ENCODE measurements at places on chromosomes 6 and 20.

GRCh38 chr20:40741507-40742106 is 52.6 kb upstream of the MAFB start:
- peak; percentile 7 for DNase-seq

DNA sequence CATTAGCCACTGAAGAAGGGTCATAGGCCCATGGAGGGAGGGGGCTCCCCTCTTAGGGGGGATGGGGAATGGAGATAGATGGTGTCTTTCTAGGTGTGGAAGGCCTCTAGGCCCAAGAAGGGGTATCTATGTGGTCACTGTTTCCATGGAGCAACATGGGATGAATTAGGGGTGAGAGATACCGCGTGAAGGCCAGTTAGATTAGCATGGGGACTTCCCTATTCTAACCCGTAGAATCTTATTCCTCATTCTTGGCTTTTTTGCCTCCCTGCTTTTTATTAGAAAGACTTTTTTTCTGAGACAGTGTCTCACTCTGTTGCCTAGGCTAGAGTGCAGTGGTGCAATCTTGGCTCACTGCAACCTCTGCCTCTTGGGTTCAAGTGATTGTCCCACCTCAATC is 3.2 kb downstream of the RAB44 start:
- DNase-seq = no peak

DNA sequence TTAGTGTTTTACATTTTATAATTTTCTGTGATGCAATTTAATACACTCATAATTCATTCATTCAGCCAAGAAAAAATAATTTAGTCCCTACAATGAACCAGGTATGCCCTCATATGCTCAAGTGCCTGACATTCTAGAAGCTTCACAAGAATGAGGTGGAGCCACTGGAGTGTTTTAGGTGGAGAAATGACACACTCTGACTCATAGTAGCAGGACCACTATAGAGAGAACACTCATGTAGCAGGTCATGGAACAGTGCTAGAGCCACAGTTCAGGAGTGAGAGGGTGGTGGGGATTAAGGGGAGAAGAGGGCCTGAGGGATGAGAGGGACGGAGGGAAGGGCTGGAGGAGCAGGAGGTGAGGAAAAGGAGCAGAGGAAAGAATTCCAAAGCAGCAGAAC is 1.4 kb upstream of the HLA-G start:
- DNase-seq = no peak

GRCh38 chr6:44842616-44843015 is 455.1 kb downstream of the CDC5L start:
- DNase-seq = no peak

- DNase-seq = no peak
These were observed 462.7 kb upstream of the SULF2 start for GRCh38 chr20:48247961-48248360.

GRCh38 chr6:114030767-114031166 is 59.8 kb upstream of the HDAC2 start:
- no peak for DNase-seq

DNA sequence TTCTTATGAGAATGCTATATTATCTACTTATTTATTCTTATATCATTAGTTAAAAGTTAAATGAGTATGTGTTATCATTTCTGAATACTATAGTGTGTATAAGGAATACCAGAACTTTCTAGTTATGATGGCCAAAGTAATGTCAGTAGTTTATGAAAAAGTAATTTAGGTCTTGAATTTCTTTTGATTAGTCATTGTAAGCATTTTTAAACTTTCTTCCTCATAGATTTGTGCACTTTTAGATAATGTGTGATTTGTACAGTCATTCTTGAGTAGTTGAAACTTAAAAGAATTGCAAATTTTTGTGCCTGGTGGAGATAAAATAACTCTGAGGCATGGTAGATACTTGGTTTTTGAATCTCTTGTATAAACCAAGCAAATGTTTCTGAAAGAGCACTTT is 311.3 kb downstream of the CDKAL1 start:
- no peak for DNase-seq

GRCh38 chr6:37068356-37069270 is 63.2 kb downstream of the FGD2 start:
- no peak for DNase-seq

GRCh38 chr6:72316675-72317380 is 305.0 kb upstream of the KCNQ5 start:
- DNase-seq = no peak

GRCh38 chr20:19885939-19886660 is 128.0 kb downstream of the RIN2 start:
- DNase-seq = peak; percentile 27

GRCh38 chr20:4607287-4607713 is 114.4 kb upstream of the PRND start:
- peak; percentile 62 for DNase-seq

GRCh38 chr6:106538145-106538544 is 91.2 kb downstream of the RTN4IP1 start:
- no peak for DNase-seq

- DNase-seq = no peak
These were observed 596.1 kb upstream of the NRSN1 start for GRCh38 chr6:23529902-23530301.

- no peak for DNase-seq
These were observed 180.7 kb upstream of the GGTLC1 start for GRCh38 chr20:24169256-24169655.

- no peak for DNase-seq
These were observed 13.8 kb downstream of the TBPL1 start for GRCh38 chr6:133966654-133967329.

DNA sequence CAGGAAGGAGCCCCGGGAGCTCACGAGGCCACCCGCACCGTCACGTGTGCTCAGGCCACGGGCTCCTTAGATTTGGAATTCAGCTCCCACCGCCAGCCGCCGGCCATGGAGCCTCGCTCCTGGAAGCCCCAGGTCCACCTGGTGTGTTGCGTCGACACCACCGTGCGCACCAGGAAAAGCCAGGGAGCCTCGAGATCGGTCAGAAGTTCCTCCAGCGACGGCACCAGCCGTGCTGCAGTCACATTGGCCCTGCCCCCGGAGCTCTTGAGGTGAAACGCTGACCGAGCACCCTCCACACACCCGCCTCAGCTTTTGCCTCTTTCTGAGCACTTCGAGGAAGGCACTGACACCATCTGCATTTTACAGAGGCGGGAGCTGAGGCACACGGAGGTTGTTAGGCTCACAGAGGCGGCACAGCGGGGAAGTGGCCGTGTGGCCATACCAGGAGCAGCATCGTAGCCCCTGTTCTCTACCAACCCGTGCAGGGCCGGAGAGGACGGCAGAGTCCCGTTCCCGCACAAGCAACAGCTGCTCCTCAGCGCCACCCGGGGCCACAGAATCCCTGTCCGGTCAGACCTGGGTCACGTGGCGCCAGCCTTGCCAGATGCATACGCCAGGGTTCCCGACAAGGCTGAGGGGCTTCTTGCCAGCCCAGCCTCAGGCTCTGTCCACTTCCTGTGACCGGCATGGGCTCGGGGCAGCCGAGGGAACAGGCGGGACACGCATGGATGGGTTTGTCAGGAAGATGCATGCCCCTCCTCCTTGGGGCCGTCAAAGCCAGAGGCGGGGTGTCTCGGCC is 7.6 kb downstream of the NKAIN4 start:
- no peak for DNase-seq

DNA sequence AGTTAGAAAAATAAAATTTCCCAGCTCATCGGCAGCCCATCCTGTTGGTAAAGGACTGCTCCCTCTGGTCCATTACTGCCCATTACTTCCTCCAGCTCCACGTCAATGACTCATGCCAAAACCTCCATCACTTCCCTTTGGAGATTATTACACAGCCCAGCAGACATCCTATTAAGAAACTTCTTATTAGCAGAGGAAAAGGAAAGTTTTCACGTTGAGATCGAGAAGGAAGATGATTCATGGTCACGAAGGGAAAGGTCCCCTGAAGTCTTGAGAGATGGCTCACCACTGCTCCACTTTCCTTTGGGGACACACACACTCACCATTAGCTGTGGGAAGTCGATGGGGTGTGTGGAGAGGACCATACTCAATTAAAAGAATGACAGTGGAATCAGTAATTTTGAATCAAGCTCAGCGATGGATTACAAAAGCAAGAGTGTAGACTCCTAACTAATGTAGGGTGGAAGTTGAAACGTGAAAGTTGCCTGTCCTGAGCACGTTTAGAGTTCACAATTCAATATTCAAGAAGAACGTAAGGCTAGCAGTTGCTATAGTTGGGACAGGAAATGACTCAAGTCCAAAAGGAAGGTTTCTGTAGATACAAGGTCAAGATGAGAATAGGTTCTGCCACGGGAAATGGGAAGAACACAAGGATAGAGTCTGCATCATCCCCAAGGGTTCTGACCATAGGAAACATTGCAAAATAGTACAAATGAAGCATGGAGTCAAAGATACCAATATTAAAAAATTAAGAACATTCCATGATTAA is 21.6 kb downstream of the SASH1 start:
- no peak for DNase-seq

DNA sequence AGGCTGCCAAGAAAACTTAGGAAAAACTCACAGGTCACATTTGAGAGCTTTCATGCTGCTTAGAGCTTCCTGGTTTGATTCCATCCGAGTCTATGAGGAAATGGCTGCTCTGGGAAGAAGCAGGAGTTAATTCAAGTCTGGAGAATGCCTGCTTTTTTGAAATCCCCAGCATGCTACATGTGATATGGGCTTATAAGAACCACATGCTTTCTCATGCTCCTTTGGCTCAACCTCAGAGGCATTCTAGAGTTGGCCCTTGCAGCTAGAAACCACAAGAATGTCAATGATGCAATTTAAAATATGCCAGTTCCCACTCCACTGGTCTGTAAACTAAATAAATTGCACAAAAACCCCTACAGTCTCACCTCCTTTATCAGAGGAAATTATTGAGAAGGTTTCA is 142.9 kb upstream of the OLIG3 start:
- DNase-seq = no peak

DNA sequence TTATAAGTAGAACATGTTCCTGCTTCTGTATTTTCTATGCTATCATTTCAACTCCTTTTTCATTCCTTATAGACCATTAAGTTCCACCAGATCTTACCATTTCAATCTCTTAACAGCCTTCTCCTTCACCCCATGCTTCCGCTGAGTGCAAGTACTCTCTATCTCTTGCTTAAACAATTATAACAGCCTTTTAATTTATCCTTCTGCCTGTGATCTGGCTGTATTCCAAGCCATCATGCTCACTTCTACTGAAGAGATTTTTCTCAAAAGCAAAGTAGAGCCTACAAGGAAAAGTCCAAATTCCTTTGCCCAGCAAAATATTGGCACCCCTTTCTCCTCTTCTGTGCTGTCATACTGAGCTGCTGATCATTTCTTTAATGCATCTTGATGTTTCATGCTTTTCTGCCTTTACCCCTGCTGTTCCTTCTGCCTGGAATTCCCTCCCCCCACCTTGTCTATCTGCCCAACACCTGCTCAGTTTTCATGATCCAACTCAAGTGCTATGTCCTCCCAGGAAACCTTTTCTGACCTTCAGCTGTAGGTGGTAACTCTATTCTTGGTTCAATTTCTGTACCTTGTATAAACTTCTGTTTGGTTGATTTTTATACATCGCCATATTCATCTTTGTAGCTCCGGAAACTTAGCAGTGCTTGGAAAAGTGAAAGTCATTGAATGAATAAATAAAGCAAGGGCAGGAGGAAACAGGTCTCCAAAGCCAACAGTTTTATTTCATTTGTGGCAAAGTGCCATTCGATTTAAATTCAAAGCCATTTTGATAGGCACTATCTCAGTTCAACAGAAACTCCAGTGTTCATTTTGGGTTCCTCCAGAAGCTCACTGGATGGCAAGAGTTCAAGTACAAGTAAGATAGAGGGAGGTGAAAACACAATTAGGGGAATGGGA is 10.5 kb upstream of the BMP2 start:
- DNase-seq = peak; percentile 65
